T-helper 2 cell (primary cell): ENCODE measurements at places on chromosomes 6 and 20.

GRCh38 chr6:30877419-30878262 lies 6.7 kb upstream of the DDR1 start:
- peak; percentile 60 for DNase-seq

DNA sequence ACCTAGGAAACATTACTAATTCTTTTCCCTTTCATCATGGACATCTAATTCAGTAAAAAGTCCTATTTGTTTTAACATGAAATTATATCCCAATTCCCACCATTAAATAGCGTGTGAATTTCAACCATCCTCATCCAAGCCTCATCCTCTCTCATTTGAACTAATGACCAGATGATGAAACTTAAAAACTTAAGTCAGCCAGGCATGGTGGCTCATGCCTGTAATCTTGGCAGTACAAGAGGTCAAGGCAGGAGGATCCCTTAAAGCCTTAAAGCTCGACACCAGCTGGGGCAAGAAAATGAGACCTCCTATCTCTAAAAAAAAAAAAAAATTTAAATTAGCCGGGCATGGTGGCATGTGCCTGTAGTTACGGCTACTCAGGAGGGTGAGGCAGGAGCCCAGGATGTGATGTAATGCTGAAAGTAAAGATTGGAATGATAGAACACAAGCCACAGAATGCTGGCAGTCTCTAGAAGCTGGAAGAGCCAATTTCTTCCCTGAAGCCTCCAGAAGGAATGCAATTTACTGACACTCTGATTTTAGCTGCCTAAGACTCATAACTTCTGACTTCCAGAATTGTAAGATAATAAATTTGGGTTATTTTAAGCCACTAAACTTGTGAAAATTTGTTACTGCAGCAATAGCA lies 27.1 kb upstream of the HAO1 start:
- no peak for DNase-seq

GRCh38 chr6:37704923-37705238 lies 7.2 kb upstream of the MDGA1 start:
- DNase-seq, result no peak

DNA sequence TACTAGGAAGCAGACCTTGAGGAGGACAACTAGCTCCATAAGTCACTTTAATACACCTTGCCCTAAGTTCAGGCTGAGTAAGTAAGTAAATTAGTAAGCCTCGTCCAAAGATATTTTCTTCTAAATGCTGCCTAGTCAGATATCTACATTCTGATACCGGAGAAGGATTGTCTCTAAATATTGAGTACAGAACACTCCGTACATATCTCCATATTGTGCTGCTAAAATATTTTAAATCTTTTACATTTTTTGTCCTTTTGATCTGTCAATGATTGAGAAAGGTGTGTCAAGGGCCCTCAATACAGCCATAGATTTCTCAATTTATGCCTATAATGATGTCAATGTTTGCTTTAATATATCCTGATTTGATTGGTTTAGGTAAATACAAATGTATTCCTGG lies 3.2 kb downstream of the WFDC8 start:
- no peak for DNase-seq

GRCh38 chr6:84667252-84668213 lies 96.9 kb downstream of the TBX18 start:
- DNase-seq, result no peak

DNA sequence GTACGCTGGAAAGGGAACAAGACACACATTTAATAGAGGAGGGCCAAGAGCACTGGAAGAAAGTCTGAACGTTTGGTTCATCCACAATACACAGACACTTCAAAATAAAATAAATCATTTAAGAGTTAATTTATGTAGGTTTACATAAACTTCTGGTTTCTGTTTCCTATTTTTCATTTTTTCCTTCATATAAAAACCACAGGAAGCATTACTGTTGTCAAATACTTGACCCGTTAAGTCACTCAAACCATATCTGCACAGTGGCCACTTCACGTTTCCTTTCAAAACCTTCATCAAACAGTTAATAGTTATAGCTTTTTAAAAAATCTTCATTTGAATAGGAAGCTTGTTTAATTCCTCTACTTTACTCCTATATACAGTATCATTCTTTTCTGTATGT lies 257.6 kb upstream of the THEMIS start:
- DNase-seq, result no peak

DNA sequence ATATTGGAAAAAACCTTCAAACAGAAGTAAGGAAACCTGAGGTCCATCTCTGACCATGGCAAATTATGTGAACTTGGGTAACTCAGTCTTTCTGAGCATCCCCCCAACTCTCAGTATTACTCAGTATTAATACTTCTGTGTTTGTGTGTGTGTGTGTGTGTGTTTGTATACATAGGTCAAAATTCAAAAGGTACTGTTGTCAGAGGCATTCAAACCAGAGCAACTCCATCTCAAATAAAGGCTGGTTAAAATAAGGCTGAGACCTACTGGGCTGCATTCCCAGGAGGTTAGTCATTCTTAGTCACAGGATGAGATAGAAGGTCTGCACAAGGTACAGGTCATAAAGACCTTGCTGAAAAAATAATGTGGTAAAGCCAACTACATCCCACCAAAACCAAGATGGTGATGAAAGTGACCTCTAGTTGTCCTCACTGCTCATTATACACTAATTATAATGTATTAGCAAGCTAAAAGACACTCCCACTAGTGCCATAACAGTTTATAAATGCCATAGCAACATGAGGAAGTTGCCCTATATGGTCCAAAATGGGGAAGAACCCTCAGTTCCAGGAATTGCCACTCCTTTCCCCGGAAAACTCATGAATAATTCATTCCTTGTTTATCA lies 33.3 kb upstream of the SLC22A16 start:
- no peak for DNase-seq

DNA sequence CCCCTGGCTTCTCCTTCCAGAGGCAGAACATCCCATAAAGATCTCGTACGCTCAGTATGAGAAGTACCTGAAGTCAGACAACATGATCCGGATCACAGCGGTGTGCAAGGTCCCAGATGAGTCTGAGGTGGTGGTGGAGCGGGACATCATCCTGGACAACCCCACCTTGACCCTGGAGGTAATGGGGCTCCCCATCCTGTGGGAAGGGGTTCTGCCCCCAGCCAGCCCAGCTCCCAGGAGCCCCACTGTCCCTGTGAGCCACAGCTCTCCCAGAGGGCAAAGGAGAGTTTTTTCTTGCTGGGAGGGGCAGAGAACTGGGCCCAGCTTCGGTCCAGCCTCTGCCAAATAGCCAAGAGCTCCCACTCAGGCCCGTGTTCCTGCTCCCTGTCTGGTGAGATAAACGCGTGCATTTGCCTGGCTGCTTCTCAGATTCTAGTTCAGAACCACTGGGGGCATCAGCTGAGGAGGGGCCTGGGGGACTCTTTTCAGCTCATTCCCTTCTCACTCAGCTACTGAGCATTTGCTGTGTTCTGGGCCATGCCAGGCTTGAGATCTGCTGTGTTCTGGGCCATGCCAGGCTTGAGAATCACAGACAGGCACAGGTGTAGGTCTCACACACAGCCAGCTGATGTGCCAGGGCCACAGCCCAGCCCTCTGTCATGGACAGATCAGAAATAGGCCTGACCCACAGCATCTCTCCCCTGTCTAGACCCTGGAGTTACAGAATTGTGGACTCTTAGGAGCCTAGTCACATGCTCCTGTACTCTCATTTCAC lies 39.5 kb downstream of the TGM3 start:
- no peak for DNase-seq

GRCh38 chr6:24660105-24660504 lies 6.6 kb downstream of the TDP2 start:
- no peak for DNase-seq

DNA sequence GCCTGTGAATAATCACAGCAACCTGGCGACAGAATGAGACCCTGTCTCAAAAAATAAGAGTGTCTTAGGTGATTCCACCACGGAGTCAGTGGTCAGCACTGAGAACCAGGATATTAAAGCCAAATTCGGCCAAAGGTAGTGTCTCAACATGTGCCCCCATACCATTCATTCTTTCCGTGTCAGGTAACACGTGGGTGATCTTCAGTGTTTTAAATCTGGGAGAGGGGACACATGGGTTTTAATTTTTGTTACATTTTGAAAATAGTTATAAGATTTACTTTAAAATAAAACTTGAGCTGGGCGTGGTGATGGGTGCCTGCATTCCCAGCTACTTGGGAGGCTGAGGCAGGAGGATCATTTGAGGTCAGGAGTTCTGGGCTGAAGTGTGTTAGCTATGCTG lies 59.0 kb downstream of the TFAP2C start:
- no peak for DNase-seq
